ENCODE measurements at places on chromosomes 13 and 19.

GRCh38 chr13:96849091-96849490 is 145.2 kb downstream of the OXGR1 start:
- DNase-seq = no peak

DNA sequence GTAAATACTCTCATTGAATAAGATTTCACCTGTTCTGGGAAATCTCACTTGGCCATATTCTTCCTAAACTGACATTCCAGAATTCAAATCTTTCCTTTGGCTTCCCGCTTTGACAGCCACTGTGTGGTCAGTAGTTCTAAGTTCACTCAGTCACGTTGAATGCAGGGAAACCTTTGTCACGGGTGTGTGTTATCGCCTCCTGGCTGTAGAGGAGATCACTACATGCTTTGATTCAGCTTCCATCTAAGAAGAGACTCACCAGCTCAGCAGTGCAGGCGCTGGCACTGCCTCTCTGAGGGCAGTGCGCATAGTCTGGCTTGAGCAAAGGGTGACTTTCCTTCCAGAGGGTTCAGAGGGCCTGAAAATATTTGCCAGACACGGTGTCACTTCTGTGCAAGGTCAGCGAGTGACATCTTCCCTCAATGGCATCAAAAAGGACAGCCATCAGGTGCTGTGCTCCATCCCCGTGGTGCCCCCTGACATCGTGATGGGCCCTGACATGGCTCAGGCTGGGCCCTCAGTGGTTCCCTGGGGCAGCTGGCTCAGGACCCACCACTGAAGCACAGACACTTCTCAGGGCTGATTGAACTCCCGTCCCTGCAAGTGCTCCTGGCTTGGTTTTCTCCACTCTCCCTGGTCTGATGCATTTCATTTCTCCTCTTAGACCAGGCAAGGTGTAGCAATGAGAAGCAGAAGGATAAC is 635.4 kb upstream of the ARGLU1 start:
- no peak for DNase-seq

DNA sequence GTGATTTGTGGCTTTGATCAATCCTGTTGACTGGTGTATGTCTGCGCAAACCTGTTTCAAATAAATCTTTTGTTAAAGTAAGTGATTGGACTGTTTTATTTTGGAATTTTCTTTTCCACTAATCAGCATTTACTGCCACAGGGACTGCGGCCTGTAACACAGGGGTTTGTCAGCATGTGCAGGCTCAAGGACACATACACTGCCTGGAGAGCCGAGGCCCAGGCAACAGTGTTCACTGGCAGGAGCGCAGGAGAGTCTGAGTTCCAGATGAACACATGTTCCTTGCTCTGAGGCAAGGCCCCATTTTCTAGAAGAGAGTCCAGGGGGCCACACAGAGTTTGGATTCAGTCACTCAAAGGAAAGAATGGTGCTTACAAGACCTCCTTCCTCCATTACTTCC is 26.0 kb downstream of the SHISA2 start:
- DNase-seq = no peak

DNA sequence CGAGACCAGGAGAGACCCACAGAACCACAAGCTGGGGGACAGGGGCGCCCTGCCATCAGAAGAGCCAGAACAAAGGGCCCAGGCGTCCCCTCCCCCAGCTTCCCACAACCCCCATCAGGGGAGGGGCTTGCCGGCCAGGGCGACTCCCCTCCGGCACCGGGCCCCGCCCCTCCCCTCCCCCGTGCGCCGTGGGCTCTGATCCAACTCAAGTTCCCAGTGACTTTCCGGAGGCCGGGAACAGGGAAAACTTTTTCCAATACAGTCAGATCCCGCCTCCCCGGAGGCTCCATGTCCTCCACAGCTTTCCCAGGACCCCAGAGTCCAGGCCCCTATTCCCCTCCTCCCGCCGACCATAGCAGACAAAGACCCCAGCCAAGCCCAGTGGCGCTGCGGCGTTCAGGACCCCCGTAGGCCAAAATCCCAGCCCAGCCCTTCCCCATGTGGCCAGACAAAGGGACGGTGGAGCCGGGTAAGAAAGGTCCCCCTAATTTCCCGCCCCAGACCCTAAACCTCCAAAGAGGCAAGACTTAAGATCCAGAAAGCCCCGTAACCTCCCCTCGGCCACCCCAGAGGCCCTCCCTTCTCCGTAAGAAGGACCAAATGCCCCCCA is 673 bp downstream of the TEAD2 start:
- no peak for DNase-seq

DNA sequence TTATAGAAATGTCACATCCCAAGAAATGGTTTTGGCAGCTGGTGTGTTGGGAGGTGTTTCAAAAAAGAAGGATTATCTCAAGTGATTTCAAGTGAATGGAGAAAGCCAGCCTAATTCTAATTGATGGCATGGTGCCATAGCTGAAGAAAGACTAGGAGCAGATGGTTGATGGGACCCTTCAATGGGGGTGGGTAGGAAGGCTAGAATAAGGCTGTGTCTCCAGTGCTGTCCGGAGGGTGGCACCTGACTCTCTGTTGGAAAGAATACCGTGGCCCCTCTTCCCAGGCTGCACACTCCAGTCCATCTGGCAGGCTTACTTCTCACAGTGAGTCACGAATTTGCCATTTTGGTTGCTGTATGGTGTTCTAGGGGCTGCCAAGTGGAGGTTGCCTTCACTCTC is 51.0 kb upstream of the GPR12 start:
- DNase-seq = no peak

DNA sequence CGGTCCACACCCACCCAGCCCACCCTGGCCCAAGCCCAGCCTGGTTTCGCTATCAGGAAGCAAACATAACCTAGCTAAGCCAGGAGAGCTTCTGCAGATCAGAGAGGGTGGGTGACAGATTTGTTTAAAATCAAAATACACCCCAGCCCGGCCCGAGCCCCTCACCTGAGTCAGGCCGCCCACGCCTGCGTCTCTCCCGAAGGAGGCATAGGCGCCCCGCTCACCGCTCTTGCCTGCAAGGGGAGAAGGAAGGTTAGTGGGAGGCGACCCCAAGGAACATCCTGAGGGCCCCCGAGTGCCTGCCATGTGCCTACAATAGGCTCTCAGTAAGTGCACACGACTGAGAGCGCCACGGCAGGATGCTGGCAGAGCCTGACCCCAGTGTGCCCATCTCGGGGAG is 21.9 kb upstream of the UQCR11 start:
- no peak for DNase-seq

GRCh38 chr13:100502446-100502845 is 86.1 kb downstream of the GGACT start:
- DNase-seq = no peak

- no peak for DNase-seq
Measured at GRCh38 chr13:97120346-97120745, 101.8 kb upstream of the MBNL2 start.
